Metanephros (tissue), 2 donors: ENCODE measurements at places on chromosomes 11 and 22. TPM values are rescaled to one million over a fixed set of nuclear protein-coding genes. Genes with fewer than 3 reads are reported as not detected.

Gene SAA4
- total RNA-seq, result not detected

Gene GRM5
- 1.2 TPM for total RNA-seq

Gene GNAZ
- 4.9 TPM for total RNA-seq

Gene RAB38
- total RNA-seq, result 24.8 TPM

Gene C22orf15
- 1.1 TPM for total RNA-seq

Gene CDHR5
- 21.3 TPM for total RNA-seq

Gene INTS4
- total RNA-seq, result 59.3 TPM

Gene MRGPRX3
- total RNA-seq, result not detected

Gene IGLL5
- total RNA-seq, result 1.3 TPM

Gene SHISAL1
- total RNA-seq, result 2.7 TPM

Gene TBX10
- total RNA-seq, result not detected

Gene HORMAD2
- total RNA-seq, result not detected

Gene APOBEC3H
- total RNA-seq, result 0.18 TPM
